ENCODE measurements at places on chromosomes 7 and 10.

DNA sequence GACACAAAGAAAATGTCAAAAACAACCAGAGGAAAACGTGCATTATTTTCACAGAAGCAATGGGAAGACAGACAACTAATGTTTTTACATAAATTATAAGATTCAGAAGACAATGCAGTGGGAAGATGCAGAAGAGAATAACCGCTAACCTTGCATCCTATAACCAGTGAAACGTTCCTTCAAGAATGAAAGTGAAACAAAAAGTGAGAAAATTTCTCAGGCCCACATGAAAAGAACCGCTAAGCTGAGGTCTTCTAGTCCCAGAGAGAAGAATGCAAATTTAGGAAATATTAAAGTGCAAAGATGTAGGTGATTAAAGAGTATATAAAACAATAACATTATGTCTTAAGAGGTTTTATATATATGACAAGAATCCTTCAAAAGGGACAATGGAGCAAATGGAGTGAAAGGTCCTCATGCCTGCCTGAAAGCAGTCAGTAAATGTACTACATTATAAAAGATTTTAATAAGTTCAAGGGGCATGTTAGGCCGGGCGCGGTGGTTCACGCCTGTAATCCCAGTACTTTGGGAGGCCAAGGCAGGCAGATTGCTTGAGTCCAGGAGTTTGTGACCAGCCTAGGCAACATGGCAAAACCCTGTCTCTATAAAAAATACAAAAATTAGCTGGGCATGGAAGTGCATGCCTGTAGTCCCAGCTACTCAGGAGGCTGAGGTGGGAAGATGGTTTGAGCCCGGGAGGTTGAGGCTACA, 43.1 kb upstream of the DDC start:
- DNase-seq: no peak

GRCh38 chr10:630581-631073, 58.8 kb downstream of the DIP2C start:
- DNase-seq: no peak

GRCh38 chr10:133019651-133020050, 68.1 kb upstream of the ADGRA1 start:
- no peak for DNase-seq

- no peak for DNase-seq
Measured at GRCh38 chr10:6516929-6517284, 63.2 kb downstream of the PRKCQ start.

DNA sequence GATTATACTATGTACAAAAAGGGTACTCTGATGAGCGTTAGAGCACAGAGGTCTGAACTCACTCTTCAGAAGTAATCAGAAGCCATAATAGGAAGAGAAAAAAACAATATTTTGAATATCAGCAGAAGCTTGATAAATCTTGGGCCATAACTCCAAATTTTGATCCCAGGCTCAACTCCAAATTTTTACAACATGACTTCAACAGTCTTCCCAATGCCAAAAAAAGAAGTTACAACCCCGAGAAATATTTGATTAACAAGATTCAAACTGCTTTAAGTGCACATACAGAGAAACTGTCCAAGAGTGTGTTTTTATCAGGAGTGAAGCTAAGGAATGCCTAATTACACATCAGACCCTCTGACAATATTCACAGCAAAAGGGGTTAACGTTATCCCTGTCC, 7.5 kb downstream of the MPP7 start:
- no peak for DNase-seq

- DNase-seq: no peak
Measured at GRCh38 chr7:151271699-151272355, 23.3 kb upstream of the SMARCD3 start.

DNA sequence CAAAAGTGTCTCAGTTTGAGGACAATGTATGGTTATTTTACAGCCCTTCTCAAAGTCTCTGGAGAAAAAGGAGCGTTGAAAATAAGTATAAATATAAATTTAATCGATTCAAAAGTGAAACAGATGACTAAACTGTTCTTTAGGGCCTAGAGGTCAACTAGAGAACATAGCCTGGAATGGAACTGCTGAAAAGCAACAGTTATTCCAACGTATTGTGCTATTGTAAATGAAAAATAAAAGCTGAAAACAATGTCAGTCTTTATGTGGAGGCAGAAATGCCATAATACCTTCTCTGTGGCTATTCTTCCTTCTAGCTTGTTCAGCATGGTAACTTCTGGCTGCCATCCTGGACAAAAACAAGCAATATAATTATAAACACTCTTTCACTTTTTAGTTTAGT, 362.5 kb downstream of the ARL4A start:
- no peak for DNase-seq

DNA sequence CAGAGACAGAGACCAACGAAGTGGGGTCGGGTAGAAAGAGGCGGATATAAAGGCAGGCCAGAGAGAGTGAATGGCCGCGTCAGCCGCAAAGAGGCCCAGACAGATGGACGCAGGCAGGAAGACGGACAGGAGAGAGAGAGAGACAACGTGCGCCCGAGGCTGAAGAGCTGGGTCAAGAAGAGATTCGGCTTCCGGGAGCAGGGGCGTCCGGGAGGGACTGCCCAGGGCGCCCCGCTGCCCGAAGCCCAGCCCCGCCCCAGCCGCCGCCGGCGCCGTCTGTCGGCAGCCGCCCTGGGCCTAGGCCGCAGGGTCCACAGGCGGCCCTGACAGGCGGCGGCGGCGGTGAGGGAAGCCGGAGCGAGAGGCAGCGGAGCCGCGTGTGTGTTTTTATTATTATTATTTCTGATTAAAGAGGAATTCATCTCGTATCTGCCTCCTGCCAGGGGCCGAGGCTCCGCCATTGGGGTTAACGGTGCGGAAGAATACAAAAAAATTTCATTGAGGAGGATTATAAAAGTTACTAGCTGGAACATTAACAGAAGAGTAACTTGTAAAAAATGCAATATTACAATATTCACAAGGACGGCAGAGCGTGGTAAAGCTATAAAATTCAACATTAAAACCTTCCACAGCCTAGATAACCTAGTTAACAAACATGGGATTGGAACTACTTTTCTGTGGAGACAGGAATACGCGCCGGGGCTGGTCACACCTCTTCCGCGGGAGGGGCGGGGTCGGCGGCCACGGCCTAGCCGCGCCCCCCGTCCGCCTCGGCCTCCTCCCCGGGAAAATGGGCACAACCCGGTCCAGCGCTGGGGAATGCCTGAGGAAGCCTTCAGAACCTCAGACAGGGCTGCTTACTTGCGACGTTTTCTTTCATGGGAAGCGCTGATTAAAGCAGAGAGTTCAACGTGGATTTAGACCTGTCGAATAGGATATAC, 29.7 kb upstream of the PAX2 start:
- no peak for DNase-seq

DNA sequence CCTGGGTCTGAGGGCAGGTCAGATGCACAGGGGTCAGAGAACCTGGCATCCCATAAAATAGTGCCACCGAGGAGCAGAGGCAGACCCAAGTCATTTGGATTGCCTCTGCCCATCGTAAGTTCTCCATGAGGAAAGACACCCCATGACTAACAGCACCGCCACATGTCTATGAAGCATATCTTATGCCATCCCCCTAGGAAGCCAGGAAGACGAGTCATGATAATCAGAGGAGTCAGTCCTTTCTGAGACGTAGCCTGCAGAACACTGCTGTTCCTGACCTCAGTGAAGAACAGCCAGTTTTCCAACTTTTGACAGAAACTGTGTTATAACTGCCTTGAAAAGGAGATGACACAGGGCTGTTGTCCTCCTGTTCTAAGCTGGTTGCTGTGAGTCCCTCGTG, 51.2 kb downstream of the INSYN2A start:
- DNase-seq: no peak

DNA sequence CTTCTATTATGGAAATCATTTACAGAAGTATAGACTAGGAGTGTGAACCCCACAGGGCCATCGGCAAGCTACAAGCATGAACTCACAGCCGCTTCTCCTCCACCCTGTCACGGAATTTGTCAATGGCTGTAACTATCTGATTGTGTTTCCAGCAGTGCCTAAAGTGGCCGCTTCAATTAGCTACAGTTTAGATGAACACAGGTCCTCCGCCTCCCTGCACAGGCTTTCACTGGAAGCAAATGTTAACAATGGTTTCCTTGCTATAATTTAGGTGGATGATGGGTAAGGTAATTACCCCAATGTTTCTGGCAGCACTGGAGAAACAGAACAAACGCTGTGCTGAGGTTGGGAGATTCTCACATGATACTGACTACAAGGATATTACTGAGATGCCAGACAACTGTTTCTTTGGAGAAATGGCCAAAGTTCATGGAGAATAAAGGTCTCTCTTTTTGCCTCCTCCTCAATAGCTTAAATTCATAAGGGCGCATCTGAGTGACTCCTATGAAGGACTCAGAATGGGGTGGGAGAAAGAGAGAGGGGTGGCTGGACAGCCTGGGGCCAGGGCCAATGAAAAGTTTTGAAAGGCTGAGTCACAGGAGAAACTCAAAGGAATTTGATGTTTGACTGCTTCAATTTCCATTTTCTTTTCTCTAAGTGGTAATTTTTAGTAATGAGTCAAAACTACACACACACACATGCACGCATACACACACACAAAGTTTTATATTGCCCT, 78.9 kb downstream of the SVIL start:
- DNase-seq: no peak

- no peak for DNase-seq
Measured at GRCh38 chr10:43655311-43655710, 6.6 kb upstream of the ZNF32 start.

- no peak for DNase-seq
Measured at GRCh38 chr7:121294448-121294992, 34.3 kb upstream of the WNT16 start.

DNA sequence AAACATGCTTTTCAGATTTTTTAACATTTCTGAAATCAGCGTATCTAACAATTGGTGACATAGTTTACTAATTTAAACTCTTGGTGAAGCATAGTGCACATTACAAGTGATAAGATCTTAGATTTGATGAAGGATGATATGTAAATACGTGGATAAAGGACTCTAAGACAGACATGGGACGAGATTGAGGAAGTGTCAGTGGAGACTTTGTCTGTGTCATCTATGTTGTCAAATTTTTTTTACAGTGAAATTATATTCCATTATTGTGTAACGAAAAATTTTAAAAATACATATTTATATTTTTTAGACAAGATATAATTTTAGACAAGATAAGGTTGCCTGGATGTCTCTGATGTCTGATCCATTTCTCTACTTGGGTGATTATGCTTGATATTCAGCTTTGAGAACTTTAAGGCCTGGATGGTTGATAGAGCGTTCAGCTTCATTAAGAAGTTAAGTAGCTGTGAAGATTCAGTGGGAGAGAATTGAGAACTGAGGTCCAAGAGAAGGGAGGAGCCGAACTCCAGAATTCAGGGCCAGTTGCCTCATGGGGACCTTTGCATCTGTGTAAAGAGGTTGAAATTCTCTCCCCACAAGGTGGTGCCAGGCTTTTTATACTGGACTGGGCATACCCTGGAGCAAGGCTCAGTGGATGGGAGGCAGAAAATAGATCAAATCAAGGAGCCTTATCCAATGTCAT, 62.7 kb downstream of the KAT6B start:
- DNase-seq: no peak

- no peak for DNase-seq
Measured at GRCh38 chr7:66627151-66627681, 1.5 kb upstream of the KCTD7 start.

GRCh38 chr7:148458263-148458662, 132.3 kb upstream of the C7orf33 start:
- DNase-seq: no peak

GRCh38 chr10:114293075-114293474, 54.0 kb downstream of the VWA2 start:
- DNase-seq: no peak

- no peak for DNase-seq
Measured at GRCh38 chr10:104589871-104590270, 51.2 kb upstream of the SORCS3 start.

DNA sequence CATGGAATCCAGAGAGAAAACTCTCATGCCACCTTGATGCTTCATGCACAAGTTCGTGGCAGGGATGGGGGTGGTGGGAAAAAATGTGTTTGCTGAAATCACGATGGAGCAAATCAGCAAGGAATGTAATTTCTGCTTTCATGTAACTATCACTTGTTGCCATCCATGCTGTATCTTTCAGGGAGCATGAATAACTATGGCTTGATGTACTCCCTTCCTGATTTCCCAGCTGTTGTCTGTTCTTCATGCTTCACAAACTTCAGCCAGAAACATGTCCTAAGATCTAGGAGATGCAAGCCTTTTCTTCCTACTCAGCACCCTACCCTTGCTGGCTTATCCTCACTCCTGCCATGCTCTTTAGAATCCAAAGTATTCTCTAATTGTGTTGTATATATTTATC, 64.0 kb downstream of the LRRC4 start:
- no peak for DNase-seq

GRCh38 chr10:1854271-1854670, 116.9 kb upstream of the ADARB2 start:
- no peak for DNase-seq
